K562 (cell line): ENCODE measurements at places on chromosomes 7 and 10. TPM values are rescaled to one million over a fixed set of nuclear protein-coding genes. Genes with fewer than 3 reads are reported as not detected.

Gene ZNF107
- total RNA-seq: 7.7 and 7.9 TPM in 2 replicates

Gene SFTPA1
- total RNA-seq: 3.5 and 5.2 TPM in 2 replicates

Gene OR9A2
- total RNA-seq: not detected in 2 replicates

Gene CCDC3
- 0.04 TPM in 1 of 2 replicates, not detected in the other for total RNA-seq

Gene SUN3
- total RNA-seq: not detected in 2 replicates

Gene SORBS1
- 6.2 and 7.1 TPM in 2 replicates for total RNA-seq

Gene SVOPL
- total RNA-seq: not detected in 2 replicates

Gene C10orf67
- total RNA-seq: not detected in 2 replicates

Gene RASA4B
- total RNA-seq: 2.9 and 3.5 TPM in 2 replicates

Gene PCDH15
- total RNA-seq: not detected in 2 replicates

Gene TLL2
- 0.09 TPM in 1 of 2 replicates, not detected in the other for total RNA-seq
